ENCODE measurements at places on chromosomes 11 and 22. TPM values are rescaled to one million over a fixed set of nuclear protein-coding genes. Genes with fewer than 3 reads are reported as not detected.
A peak's percentile ranks its signal among the peaks of the same experiment; 100 is the strongest.

The OR8B12 gene
- total RNA-seq: not detected

The MGAT3 gene
- total RNA-seq: not detected

The KCNK7 gene
- total RNA-seq: 0.69 TPM

The DCDC1 gene
- total RNA-seq: not detected

The HOATZ gene
- total RNA-seq: not detected

The SULT4A1 gene
- not detected for total RNA-seq

The PARVA gene
- total RNA-seq: 13.7 TPM

The MIOX gene
- total RNA-seq: not detected

The CBLIF gene
- total RNA-seq: not detected

The ZBTB16 gene
- total RNA-seq: not detected

The TSSK2 gene
- 0.17 TPM for total RNA-seq

The KCNE3 gene
- 0.73 TPM for total RNA-seq

DNA sequence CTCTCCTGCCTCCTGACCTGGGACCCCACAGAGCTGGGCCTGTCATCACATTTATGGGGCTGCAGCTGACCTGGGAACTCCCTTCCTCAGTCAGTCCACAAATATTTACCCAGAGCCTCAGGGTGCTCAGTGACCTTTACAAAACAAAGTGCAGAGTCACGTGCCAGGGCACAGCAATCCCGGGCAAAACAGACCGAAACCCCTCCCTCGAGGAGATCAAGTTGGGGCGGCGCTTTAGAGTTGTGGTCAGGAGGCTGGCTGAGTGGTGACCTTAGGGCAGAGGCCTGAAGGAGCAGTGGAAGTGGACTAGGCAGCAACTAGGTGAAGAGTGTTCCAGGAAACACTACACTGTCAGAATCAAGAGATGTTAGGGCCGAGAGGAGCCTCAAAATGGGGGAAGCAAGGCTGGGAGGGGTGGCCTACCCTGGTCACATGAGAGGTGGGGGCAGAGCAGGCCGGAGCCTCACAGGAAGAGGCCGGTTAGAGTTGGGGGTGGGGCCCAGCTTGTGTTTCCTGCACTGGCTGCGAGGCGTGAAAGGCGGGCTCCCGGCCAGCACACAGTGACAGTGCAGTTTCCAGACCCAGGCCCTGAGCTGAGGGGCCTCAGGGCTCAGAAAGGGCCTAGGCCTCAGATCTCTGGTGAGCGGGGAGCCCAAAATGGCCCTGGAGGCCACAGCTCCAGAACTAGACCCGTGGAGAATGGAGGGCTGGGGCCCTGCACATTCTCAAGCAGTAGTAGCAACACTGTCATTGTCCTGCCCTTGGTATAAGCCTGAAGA lies 3.7 kb upstream of the NEAT1 start:
- H3K27me3 ChIP-seq: no peaks in the 10 kb centered on the region
- peaks cover 53% of the 10 kb centered on the region for H3K4me1 ChIP-seq
- DNase-seq: peak; percentile 98

DNA sequence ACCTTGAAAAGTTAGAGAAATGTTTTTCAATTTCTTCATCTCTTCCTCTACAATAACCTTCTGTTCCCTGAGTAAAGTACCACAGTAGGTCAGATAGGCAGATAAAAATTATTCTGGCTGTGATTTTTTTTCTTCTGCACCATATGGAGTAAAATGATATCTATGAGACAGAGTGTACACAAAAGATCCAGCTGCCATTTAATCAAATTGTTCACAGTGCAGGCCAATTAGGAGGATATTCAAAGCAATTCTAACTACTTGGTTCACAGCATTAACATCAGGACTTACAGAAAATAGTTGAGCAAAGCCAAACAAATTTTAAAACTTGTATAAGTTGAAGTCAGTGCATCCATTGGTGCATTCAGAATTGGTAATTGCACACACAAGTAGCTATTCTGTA lies 147.9 kb upstream of the LUZP2 start:
- no peak overlapping the region for H3K27ac ChIP-seq
- no peaks in the 10 kb centered on the region for H3K4me1 ChIP-seq
- H3K27me3 ChIP-seq: no peaks in the 10 kb centered on the region
- no peak overlapping the region for H3K4me3 ChIP-seq

DNA sequence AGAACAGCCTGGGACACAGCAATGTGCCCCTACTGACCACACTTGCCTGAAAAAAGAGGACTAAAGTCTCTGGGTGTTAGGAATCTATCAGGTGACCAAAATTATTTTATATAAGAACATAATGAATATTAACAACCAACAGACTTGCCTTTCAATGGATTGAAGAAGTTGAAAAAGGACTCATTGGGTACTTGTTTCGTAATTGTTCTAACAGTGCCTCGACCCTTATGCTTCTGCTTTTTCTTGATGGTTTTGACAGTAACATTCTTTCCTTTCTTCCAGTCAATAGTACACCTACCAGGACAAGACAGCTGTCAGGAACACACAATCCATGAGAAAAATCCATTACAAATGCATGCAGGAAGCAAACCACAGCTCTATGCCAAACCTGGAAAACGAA lies 29.0 kb upstream of the PHLDA2 start:
- no peaks in the 10 kb centered on the region for H3K27me3 ChIP-seq
- H3K4me1 ChIP-seq: no peaks in the 10 kb centered on the region

- peaks cover 18% of the 10 kb centered on the region for H3K4me1 ChIP-seq
- no peaks in the 10 kb centered on the region for H3K27me3 ChIP-seq
- no peak overlapping the region for H3K4me3 ChIP-seq
- no peaks in the 10 kb centered on the region for H3K36me3 ChIP-seq
- no peak overlapping the region for H3K27ac ChIP-seq
These were observed 859 bp downstream of the LINC01488 start for GRCh38 chr11:69482322-69482721.

DNA sequence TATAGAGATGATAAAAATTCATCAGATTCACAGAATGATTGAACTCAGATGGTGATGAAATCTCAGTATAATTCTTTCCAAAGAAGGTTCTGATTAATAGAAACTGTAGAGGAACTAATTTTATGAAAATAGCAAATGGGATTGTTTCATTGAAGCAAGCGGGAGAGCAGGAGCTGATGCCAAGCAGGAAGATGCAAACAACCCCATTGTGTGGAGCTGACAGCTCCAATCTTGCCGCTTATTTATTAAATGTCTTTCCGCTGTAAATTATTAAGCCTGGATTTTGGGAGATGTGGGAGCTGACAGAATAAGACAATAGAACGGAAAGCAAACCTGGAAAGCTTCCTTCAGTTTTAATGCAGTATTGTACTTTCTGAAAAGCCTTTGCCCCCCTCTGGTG lies 6.0 kb upstream of the TMEM218 start:
- H3K27ac ChIP-seq: no peak overlapping the region
- H3K4me3 ChIP-seq: no peak overlapping the region
- H3K36me3 ChIP-seq: no peaks in the 10 kb centered on the region

DNA sequence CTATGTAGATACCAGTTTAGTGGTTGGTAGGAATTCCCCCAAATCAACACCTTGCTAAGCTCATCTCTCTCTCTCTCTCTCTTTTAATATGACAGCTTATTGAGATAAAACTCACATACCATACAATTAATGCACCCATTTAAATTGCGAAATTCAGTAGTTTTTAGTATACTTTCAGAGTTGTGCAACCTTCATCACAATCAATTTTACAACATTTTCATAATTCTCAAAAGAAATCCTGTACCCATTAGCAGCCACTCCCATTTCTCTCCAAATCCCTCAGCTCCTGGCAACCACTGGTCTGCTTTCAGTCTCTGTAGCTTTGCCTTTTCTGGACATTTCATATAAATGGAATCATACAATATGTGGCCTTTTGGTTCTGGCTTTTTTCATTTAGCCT lies 13.3 kb downstream of the NNMT start:
- peaks cover 13% of the 10 kb centered on the region for H3K4me1 ChIP-seq
- H3K27ac ChIP-seq: no peak overlapping the region
- no peak overlapping the region for H3K4me3 ChIP-seq
- H3K36me3 ChIP-seq: no peaks in the 10 kb centered on the region

DNA sequence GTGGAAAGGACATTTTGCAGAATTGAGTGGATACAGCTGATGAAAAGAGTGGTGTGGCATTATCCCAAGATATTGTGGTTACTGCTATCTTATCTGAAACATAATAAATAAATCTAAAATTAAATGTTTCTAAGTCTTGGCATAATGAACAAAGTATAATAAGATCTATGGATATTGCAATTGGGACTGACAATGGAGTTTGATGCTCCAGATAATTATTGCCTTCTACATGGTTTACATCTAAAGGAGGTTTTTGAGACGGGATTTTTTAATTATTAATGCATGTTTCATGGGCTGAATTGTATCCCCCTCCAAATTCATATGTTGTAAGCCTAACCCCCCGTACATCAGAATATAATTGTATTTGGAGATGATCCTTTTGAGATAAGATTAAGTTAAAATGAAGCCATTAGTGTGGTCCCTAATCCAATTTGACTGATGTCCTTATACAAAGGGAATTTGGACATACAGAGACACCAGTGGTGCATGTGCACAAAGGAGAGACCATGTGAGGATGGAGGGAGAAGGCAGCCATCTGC lies 198.5 kb downstream of the MSANTD4 start:
- H3K4me1 ChIP-seq: no peaks in the 10 kb centered on the region
- H3K27me3 ChIP-seq: no peaks in the 10 kb centered on the region
- no peak for DNase-seq
- no peak overlapping the region for H3K4me3 ChIP-seq
- H3K27ac ChIP-seq: no peak overlapping the region

DNA sequence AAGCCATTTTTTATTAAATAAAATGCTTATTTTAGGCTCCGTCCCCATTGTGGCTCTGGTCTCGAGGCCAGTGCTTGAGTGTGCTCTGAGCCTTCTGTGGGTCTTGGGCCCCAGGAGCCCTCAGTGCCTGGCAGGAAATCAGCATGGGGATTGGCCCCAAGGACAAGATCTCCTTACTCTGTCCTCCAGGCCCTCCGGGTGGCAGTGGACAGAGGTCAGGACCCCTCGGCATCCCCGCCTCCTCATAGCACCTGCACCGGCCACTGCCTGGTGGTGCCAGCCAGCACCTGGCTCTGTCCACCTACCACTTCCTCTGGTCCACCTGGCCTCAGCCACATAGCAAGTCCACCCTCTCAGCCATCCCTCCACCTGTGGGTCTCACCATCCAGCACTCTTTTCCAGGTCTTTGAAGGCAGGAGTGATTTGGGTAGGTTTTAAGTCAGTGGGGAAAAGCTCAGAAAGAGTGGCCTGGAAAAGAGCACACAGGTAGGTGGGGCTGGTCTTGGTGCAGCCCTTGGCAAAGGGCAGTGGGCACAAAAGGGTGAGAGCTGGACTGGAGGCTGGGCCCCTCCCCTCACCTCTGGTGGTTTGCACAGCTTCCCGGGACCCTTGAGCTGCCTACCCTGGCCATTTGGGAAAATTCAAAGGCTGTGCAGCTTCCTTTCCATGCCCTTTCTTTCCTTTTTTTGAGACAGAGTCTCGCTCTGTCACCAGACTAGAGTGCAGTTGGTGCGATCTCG lies 3.5 kb downstream of the CLDN5 start:
- H3K27me3 ChIP-seq: no peaks in the 10 kb centered on the region
- no peaks in the 10 kb centered on the region for H3K36me3 ChIP-seq
- no peak for DNase-seq
- H3K4me3 ChIP-seq: no peak overlapping the region

DNA sequence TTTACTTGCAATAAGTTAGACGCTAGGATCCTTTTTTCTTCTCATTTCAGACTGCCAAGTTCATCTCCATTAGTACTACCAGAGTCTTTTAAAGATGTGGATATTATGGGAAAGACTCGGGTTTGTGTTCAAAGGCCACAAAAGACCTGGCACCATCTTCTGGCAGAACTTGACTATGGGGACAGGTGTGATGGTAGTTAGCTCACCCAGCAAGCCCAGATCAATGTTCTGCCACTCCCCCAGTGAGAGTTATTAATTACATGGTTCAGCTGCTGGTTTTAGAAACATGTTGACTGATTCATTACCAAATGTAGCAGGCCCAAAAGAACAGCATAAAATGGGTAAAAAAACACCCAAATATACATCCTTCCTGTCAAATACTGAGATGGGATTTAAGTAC lies 333.5 kb upstream of the PITPNB start:
- H3K27me3 ChIP-seq: no peaks in the 10 kb centered on the region
- H3K27ac ChIP-seq: no peak overlapping the region
- peaks cover 4% of the 10 kb centered on the region for H3K4me1 ChIP-seq
- no peak for DNase-seq
- no peak overlapping the region for H3K4me3 ChIP-seq
- H3K36me3 ChIP-seq: no peaks in the 10 kb centered on the region

DNA sequence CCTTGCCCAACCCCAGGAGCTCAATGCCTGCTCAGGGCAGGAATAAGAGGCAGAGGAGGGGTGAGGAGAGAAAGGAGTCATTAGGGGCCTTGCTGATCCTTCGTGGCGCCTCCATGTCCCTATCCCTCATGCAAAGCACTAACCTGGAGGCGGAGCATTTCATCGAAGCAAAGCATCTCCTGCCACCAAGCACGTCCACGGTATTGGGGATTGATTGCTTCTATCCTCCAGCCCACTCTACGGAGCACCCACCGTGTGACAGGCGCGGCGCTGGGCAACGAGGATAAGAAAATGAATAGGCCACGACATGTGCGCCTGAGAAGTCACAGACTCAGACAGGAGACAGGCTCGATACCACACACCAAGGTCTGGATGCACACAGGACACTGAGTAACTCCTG lies 67.0 kb downstream of the IGLL1 start:
- no peaks in the 10 kb centered on the region for H3K27me3 ChIP-seq
- H3K4me1 ChIP-seq: no peaks in the 10 kb centered on the region
- no peaks in the 10 kb centered on the region for H3K36me3 ChIP-seq
- no peak overlapping the region for H3K4me3 ChIP-seq
- H3K27ac ChIP-seq: no peak overlapping the region

Measured in PC-3 (cell line).